ENCODE measurements at places on chromosomes 2 and 18.

DNA sequence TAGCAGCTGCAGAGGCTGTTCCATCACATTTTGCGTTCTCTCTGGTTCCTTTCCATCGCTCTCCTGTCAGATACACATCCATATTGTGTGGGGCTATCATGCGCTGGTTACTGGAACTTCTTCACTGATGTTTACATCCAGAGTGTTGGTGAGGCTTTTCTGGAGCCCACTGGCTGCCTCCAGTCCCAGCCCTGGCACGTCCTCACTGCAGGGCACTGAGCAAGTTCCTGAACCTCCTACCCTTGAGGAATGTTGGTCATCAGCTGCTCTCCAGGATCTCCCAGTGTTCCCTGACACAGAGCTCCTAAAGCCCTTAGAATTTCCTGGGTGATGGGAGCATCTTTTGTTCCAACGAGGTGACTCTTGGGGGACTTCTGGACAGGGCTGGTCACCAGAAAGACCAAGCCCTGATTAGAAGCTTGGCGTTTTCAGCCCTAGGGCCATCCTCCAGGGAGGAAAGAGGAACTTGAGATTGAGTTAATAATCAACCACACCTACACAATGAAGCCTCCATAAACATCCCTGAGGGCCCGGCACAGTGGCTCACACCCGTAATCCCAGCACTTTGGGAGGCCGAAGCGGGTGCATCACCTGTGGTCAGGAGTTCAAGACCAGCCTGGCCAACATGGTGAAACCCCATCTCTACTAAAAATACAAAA, 81.3 kb downstream of the TFCP2L1 start:
- DNase-seq, result no peak

DNA sequence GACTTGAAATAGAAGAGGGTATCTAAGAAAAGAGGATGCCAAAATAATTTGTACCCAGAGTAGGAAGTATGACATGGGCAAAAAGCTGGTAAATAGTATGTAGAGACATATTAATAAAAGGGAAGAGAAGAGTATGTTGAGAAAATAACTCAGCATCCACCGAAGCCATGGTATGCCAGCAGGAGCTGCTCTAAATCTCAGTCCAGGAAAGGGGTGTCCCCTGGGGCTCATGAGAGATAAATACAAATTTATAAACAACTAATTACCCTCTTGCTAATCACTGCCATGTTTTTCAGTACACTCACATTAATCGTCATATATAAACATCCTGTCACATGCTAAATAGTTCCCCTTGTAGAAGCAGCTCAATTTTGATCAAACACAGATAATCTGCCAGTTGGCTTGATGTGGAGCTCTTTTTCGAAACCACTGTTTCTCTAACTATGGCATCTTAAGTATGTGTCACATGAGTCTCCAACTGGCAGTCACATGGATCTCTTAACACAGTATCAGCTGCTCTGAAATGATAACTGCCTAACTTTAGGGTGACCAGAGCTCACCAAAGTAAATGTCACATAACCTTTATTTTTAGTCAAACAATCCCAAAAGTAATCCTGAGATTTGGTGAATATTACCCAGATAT, 31.9 kb downstream of the EXOC6B start:
- DNase-seq, result no peak

DNA sequence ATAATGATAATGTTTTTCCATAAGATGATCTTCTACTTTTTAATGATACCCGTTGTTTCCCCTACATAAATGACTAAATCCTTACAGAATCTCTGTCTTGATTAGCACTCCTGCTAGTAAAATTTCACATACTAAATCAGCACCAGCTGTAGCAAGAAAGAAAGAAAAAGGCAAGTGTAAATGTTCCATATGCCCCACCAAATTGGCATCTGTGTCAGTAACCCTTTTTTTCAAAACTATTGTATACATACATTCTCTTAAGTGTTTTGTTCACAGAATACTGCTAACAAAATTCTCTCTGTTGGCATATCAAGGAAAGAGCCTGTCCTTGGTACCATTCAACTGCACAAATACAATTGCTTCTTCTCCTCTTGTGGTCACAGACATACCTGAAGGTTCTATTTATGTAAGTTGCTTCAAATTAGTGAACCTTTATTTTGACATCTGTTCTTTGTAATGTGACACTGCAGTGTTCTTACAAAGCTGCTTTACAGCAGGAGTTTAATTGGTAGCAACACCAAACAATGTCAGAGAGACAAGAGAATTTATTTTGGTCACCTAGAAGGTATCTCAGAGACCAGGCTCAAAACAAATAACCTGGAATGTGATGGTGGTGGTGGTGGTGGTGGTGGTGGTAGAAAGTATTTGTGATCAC, 641.9 kb downstream of the ZEB2 start:
- DNase-seq, result peak; percentile 2

DNA sequence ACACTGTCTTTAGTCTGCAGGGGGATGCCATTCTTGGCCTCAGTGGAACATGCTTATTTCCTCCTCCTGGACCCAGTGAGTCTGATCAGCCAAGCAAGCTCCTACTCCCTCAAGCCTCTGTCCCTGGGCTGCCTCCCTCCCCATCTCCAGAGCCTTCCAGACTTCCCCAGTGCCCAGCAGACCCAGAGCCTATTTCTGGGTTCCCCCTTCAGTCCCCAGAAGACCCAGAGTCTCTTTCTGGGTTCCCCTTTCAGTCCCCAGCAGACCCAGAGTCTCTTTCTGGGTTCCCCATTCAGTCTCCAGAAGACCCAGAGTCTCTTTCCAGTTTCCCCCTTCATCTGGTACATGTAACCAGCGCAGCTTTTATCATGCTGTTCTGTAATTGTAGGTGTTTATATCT, 17.0 kb upstream of the PKDCC start:
- no peak for DNase-seq

DNA sequence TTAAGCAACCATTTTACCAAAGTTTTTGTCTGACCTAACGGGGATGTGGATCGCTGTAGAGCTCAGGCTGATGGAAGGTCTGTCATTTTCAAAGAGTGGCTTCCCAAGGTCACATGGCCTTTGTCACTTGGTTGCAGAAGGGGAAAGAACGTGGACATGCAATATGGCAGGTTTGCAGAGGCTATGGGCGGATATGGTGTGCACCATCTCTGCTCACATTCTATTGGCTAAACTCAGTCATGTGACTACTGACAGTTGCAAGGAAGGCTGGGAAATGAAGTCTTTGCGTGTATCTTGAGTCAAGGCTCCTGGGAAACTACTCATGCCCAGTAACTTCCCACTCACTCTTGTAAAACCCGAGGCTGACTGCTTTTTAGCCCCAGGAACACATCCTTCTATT, 96.8 kb downstream of the ST6GAL2 start:
- DNase-seq, result no peak

DNA sequence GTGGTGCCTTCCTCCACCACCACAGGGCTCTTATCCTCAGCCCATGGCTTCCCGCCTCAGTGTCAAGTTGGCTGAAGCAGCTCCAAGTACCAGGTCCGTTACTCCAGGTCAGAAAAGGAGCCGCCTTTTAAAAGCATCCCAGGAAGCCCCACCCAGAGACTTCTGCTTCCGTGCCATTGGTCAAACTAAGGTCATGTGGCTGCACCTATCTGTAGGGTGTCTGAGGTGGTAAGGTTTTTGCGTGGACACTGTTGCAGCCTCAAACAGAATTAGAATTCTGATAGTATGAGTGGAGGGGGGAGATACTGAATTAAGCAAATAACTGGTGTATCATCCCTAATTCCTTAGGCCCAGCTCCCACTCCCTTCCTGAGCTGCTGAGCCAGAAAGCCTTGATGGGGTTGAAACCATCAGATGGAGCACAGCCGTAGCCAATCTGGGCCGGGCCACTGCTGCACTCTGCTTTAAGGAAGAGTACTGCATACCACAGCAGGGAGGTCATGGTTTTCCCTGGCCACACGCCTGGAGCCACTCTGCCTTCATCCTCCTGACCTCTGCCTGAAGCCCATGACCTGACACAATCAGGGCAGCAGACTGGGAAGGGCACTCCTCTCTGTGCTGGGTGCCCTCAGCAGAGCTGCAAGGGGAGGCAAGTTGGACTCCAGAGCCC, 8.4 kb downstream of the TMEM247 start:
- DNase-seq, result no peak

DNA sequence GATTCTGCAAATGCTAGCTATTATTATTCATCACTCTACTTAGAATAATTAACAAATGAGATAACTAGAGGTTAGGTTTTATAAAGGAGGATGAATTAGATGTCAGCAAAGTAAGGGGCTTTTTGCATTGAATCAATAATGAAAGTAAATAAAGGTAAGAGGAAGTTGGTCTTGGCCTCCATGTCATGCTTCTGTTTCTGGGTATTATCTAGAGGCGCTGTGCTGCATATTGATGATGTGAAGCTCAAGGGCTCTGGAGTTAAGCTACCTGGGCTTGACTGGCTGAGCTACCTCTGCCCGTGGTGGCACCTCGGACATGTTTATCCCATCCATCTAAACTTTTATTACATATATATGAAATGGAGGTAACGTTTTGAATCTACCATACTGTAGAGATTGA, 350.9 kb downstream of the PARD3B start:
- no peak for DNase-seq

DNA sequence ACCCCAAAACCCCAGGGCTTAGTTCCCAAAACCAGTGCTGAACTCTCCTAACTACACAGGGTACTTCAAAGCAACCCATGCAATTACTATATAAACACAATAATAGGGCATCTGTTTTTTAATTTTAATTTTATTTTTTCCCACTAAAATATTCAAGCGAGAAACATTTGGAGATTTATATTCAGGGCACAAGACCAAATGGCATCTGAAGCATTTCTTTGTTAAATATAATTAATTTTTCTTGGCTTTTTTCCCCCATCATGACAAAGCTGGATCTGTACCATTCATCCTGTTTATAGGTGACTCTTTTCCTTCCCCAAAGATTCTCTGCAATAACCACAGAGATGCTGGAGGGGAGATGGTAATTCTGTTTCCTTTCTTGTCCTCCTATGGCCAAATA, 18.1 kb upstream of the HDAC4 start:
- no peak for DNase-seq

All from NCI-H774 (cell line).